Hematopoietic multipotent progenitor cell treated with erythropoietin and hydrocortisone succinate and interleukin-3 and kit ligand, for 6 days (in vitro differentiated cells): ENCODE measurements at places on chromosomes 2 and 18.

- DNase-seq, result peak; percentile 41
These were observed 5.0 kb upstream of the DGKD start for GRCh38 chr2:233349005-233349998.

- DNase-seq, result peak; percentile 80
These were observed 147.8 kb upstream of the ERBB4 start for GRCh38 chr2:212686285-212686895.

- DNase-seq, result no peak
These were observed 277.7 kb downstream of the RND3 start for GRCh38 chr2:150209746-150210145.

DNA sequence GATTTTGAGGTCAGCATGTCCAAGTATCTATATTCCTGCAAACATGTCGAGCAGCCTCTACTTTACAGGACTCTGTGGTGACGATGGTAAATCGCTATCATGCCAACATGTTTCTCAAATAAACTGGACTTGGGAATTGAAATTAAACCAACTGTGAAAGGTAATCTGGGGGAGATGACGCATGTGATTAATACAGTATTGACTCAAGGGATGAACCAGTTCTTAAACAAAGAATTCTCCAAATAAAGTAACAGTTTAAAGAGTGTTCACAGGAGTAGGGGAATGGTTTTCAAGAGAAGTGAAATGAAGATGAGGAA lies 54.3 kb downstream of the THUMPD2 start:
- DNase-seq, result no peak

DNA sequence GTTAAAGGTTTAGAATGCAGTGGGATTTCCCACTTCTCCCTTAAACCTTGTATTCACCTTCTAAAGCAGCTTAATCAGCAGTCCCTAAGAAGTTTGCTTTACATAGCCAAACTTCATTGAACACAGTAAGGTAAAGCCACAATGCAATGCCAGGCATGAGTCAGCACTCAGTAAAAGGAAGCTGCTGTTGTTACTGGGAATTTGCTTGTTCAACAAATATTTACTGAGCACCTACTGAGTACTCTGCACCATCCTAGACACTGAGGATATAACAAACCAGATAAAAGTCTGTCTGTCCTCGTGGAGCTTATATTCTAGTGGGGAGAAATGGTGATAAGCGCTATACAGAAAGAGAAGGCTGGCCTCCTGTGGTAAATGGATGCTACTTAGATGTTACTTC lies 162.7 kb downstream of the PKP4 start:
- DNase-seq, result peak; percentile 46

GRCh38 chr2:61433606-61434005 lies 37.3 kb downstream of the USP34 start:
- DNase-seq, result no peak

- DNase-seq, result no peak
These were observed 4.9 kb upstream of the FIGLA start for GRCh38 chr2:70795164-70795995.

DNA sequence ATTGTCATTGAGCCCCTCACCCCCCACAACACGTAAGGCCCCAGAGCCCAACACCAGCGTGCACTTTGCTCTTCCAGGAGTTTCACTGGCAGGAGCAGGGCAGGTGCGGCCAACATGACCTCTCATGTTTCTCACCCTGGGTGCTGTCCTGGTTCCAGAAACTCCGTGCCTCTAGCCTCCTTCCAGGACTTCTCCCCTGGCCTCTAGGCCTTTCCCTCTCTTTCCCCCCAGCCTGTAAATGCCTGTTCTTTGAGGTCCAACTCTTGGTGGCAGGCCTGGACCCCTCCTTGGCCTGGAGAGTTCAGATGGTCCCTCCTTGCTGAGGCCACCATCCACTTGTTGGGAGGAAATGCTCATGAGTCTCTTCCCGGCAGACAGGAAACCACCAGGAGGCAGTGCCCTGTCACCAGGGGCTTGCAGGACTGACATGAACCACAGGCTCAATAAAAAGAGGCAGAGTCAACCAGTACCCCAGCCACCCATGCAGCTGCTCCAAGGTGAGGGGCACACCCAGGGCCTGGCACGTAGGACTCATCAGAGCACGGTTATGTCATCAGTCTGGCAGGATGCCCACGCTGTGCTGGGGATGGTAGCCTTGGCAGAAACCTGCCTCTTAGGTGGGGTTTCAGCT lies 1.5 kb downstream of the MALL start:
- peak; percentile 1 for DNase-seq

GRCh38 chr2:62340994-62341484 lies 145.1 kb downstream of the B3GNT2 start:
- DNase-seq, result no peak

- peak; percentile 63 for DNase-seq
These were observed 305.4 kb upstream of the HS6ST1 start for GRCh38 chr2:128623776-128624761.

DNA sequence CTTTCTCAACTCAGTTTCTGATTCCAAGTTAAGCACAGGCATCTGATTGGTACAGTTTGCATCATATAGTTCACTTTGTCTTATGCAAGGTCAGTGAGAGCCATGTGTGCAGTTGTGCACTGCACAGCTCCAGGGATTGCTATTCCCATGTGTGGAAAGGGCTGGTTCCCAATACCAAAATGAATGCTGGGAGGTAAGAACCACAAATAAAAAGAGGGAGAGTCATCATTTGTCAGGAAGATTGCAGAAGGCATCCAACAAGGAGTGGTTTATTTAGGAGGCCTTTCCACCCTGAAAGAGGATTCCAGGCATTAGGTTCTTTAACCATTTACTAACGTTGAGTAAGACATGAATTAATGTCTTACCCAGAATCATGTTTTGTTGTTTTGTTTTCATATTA lies 141.2 kb upstream of the ST6GAL2 start:
- no peak for DNase-seq

DNA sequence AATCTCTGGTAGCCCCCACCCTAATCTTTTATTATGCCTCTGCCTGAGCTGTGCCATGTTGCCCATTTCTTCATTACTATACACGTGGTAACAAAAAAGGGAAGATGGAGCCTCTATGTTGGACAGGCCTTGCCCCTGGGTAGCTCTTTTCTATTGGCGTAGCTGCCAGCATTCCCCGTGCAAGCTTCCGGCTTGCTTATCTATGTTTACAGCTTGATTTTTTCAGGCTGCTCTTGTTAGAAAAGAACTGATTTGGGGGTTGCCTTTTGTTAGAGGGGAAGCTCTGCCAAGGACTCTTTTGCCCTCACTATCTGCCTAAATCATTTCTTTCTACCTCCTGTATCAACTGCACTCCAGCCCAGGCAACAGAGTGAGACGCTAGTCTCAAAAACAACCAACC lies 45.5 kb upstream of the ZSWIM2 start:
- DNase-seq, result peak; percentile 73
